ENCODE measurements at places on chromosomes 11 and 22.

GRCh38 chr11:116053548-116053919 is 549.3 kb upstream of the CADM1 start:
- no peak for DNase-seq

DNA sequence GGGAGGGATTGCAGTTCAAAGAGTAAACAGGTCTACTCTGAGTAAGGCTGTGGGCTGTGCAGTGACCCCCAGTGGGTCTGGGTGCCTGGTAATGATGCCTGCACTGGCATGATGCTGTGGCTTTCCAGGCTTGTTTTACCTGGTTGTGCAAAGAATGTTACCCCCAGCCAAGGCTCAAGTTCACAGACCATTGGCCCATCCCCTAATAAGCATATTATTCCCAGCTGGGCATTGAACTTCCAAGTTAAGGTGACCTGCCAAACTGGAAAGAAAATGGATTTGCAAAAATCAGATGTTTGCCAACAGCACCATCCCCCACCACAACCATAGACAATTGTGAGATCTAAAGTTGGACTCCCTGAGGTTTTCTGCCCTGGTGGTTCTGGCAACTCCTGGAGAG is 7.9 kb upstream of the EHF start:
- DNase-seq = no peak

- no peak for DNase-seq
These were observed 252.1 kb upstream of the CCDC179 start for GRCh38 chr11:23112390-23112789.

DNA sequence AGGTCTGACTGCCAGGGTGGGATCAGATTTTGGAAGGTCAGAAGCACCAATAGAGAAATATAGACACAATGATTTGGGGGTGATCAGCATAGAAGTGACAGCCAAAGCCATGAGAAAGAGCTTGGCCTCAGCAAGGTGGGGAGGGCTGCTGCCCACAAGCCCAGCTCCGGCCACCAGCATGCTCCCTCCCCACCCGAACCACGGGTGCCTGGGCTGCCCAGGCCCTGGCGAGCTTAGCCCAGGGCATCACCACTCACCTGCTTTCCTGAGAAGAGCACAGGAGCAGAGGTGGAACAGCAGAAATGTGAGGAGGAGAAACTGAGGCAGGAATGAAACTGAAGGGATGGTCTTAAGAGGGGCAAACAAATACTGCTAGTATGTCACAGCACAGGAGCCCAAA is 48.8 kb downstream of the LRFN4 start:
- no peak for DNase-seq

DNA sequence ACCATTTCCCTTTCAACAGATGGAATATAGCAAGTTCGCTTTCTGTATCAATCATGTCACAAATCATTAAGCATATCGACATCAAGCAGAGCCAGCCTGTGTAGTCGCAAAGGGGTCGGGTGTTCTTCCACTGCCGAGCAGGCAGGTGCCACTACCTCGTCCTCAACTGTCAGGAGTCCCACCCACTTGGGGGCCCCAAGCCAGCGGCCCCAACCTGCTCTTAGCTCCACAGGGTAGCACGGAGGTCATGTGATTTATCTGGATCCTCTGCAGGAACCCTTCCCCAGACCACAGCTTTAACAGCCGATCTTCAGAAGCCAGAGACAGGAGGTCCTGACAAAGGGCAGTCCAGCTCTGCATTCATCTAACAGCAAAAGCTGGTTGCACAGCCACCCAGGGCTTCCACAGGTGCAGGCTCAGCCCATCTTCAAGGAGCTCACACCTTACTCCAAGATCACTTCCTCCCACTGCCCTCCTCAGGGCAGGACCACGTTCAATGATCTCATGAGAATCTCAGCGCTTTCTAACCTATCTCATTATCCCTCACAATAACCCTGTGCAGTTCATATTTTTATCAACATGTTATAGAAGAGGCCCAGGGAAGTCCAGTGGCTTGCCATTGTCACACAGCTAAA is 110.2 kb downstream of the TRIM29 start:
- no peak for DNase-seq

- no peak for DNase-seq
These were observed 13.8 kb downstream of the ATP5MG start for GRCh38 chr11:118415062-118415738.

GRCh38 chr22:39999144-39999757 is 4.5 kb downstream of the FAM83F start:
- no peak for DNase-seq

GRCh38 chr11:63879598-63880402 is 37.2 kb downstream of the RCOR2 start:
- DNase-seq = no peak

- no peak for DNase-seq
These were observed at the start of gene CRYBB1 for GRCh38 chr22:26617271-26618199. Gene CRYBB1 (minus strand): TSS chr22:26618027. CDS start chr22:26616319, 1,708 bp downstream.

All from cortex of kidney (tissue), 1 donor.